ENCODE measurements at places on chromosomes 12 and 14.

GRCh38 chr12:91098941-91099340 lies 12.4 kb downstream of the LUM start:
- peak; percentile 72 for DNase-seq

DNA sequence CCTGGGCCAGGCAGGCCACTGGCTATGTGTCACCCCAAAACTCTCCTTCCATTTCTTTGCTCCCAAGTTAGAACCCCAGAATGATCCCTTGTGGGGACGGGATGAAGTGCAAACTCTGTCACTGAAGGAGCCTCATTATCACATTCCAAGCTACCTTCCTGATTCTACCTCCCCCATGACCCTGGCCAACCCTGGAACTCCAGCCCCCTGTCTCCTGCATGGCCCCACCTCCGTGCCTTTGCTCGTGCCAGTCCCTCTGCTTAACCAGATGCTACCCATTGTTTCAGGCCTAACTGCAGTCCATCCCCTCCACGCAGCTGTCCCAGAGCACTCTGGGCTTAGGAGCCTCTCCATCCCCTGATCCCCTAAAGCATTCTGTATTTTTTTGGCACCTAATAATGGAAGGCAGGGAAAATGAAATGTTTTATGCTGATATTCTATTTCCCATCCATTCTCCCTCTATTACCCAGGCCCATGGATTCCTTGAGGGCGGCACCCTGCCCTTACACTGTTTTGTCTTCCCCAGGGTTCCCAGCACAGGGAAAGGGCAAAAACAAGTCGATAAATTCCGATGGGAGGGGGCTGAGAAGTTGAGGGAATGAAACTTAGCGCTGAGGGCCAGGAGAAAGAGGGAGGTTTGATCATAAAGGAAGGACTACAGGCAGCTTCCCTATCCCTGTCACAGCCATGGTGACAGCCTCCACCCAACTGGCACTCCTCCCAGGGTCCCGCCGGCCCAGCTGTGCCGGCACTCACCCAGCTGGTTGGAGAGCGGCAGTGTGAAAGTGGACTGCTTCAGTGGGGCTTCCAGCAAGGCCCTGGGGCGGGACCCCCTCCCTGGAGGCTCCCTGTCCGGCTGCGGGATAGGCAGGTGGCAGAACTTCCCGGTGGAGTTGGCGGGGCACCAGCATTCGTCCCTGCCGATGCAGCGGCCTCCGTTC lies 58.1 kb downstream of the ISCA2 start:
- DNase-seq = no peak

DNA sequence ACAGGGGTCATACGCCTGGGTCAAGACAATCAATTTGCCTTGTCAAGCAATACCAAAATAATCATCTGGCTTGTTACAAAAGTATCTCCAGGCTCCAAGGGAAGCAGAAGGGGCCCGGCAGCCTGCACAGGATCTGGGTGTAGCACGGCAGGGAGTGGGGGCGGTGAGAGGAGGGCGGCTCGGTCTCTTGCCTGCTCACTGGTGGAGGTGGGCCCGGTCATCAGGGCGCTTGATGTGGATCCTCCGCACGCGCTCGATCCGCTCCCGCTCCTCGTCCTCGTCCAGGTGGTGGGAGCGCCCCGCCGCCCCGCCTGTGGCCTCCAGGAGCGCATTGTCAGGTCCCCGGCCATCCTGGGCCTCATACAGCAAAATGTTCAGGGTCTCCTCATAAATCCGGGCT lies 25.7 kb downstream of the KCTD10 start:
- no peak for DNase-seq

DNA sequence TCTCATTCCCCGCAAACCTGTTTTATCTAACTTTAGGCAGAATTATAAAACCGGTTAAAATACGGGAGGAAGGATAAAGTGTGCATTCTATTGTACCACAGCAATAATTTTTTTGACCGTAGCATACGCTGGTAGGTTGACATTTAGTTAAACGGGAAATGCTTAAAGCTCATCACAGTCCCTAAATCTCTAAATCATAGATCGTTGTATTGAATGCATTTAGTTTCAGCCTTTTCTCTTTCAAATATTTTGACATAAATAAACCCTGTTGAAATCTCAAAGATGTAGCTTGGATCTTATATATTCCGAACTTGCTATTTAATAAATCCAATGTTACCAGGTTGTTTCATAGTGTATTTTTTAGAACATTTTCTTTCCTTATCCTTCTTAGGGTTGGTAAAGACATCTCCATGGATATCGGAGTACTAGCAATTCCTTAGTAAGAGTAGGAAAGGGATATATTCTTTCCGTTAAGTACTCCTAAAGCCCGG lies 798 bp downstream of the CLEC2B start:
- DNase-seq = no peak

- no peak for DNase-seq
These were observed 138.2 kb downstream of the NUAK1 start for GRCh38 chr12:106000382-106001104.

DNA sequence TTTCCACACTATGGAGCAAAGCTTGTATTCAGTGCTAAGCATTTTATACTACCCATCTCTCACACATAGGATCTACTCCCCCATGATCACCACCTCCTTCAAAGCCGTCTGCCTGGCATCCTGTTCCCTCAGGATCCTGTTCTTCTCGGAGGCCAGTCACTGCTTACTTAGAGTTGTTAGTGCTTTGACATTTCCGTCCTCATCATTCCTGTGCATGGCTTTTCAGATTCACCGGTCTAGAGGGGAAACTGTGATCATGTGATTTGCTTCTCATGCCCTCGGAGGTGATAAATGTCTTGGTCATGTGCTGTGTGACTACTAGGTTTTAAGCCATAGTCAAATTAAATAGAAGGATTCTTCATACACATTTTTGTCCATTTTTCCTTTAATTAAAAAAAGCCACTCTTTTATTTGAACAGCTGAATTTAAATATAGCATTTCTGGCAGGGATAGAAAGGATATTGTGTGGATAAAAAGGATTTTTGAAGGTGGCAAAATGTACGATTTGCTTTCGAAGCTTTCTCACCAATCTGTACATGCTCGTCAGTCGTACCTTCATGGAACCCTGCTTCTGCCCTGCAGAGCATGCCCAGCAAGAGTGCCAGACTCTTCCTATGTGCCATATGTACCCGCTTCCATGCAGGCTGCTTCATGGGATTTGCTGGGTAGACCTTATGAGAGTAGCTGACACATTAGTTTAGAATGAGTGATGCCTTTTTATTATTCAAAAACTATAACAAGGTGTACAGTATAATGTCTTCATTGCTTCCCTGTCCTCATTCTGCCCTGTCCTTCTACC lies 53.3 kb downstream of the BMAL2 start:
- no peak for DNase-seq

- DNase-seq = peak; percentile 68
These were observed 6.0 kb upstream of the MANSC4 start for GRCh38 chr12:27785882-27786570.

GRCh38 chr14:81386290-81386745 lies 13.8 kb downstream of the STON2 start:
- no peak for DNase-seq

- no peak for DNase-seq
These were observed 13.1 kb downstream of the AKAP6 start for GRCh38 chr14:32341947-32342846.

GRCh38 chr12:115820656-115821055 lies 456.8 kb downstream of the MED13L start:
- no peak for DNase-seq

DNA sequence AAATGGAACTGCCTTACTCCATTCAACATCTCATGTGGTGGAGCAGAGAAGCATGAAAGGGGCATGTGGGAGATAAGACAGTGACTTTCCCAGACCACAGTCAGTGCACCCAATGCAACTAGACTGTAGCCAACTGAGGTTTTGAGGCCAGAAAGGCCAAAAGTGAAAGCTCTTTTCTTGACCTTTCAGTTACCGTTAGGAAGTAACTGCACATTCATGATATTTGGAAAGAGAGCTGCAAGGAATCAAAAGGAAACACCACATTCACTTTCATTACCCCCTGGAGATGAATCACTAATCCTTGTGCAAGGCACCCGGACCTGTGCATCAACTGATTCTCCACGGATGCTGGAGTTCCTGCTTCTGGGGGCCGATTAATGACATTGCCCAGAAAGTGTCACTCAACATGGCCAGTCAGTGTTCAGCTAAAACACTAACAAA lies 72.9 kb upstream of the ELK3 start:
- peak; percentile 99 for DNase-seq

GRCh38 chr14:22112004-22112403 lies 438.4 kb upstream of the OR4E1 start:
- no peak for DNase-seq

DNA sequence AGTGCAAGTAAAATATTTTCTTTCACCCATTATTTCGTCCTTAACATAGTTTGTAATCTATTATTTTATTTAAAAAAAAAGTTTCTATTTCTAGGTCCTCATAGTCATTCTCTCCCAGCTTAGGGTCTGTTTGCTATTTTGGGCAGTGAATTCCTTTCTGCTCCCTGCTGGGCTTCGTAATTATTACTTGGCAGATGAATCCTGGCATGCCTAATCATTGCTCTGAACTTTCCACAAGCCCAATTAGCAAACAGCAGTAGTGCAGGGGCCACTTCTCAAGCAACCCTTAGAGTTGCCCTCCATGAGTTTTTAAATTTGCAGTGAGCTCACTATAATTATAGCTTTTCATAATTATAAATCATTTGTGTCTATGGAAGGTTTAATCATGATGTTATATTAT lies 1378.3 kb upstream of the SEL1L start:
- DNase-seq = no peak

GRCh38 chr12:95701275-95701674 lies 89.3 kb downstream of the NTN4 start:
- DNase-seq = no peak

- DNase-seq = no peak
These were observed 79.1 kb upstream of the PTGDR start for GRCh38 chr14:52188381-52188780.

Measured in MV-4-11 (cell line).